ENCODE measurements at places on chromosomes 3 and 15.

GRCh38 chr3:99902091-99902490 is 84.4 kb downstream of the CMSS1 start:
- DNase-seq: no peak

DNA sequence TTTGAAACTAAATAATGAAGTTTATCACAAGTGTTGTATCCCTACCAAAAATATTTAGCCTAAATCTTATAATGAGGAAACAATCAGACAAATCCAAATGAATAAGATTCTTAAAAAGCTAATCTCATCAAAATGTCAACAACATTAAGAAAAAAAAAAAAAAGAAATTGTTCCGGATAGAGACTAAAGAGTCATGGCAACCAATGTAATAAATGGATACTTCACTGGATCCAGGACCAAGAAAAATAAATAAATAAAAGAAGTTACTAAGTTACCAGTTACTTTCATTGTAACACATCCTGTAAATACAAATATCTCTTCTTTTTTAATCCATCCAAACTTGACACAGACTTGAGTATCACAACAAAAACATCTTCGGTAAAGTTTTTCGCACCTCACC is 607 bp downstream of the MRPL47 start:
- no peak for DNase-seq

- DNase-seq: no peak
Measured at GRCh38 chr3:64163019-64163754, 62.1 kb downstream of the PRICKLE2 start.

GRCh38 chr3:127889461-127889863 is 25.6 kb upstream of the KBTBD12 start:
- no peak for DNase-seq

- DNase-seq: no peak
Measured at GRCh38 chr15:68518785-68519430, 59.9 kb upstream of the CORO2B start.

DNA sequence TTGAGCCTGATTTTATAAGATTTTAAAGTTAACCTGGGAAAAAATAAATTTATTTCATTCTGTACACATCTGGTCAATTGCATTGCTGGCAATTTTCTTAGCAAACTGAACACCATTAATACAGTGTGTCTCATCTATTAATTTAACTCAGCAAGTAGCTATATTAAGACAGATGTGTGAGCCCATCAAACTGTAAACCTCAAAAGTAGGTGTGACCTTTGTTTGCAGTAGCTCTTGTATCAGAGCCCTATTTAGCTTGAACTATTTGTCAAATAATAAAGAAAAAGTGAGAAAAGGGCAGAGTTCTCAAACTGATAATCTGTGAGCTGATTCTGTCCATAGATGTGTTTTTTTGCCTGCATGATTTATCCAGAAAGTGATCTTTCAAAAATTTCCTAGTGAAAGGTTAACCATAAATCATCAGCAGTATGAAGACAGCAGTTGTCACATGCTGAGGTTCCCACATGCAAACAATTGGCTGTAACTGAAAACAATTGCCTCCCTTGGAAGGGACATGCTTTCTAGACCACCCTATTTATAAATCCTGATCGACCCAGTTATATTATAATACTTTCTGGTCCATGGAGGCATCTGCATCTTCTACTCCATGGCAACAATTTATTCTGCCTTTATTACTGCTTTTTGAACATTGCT is 646.5 kb downstream of the NSUN3 start:
- DNase-seq: no peak

GRCh38 chr3:140470211-140470610 is 207.7 kb upstream of the TRIM42 start:
- DNase-seq: no peak
